ENCODE measurements at places on chromosomes 3 and 15.

DNA sequence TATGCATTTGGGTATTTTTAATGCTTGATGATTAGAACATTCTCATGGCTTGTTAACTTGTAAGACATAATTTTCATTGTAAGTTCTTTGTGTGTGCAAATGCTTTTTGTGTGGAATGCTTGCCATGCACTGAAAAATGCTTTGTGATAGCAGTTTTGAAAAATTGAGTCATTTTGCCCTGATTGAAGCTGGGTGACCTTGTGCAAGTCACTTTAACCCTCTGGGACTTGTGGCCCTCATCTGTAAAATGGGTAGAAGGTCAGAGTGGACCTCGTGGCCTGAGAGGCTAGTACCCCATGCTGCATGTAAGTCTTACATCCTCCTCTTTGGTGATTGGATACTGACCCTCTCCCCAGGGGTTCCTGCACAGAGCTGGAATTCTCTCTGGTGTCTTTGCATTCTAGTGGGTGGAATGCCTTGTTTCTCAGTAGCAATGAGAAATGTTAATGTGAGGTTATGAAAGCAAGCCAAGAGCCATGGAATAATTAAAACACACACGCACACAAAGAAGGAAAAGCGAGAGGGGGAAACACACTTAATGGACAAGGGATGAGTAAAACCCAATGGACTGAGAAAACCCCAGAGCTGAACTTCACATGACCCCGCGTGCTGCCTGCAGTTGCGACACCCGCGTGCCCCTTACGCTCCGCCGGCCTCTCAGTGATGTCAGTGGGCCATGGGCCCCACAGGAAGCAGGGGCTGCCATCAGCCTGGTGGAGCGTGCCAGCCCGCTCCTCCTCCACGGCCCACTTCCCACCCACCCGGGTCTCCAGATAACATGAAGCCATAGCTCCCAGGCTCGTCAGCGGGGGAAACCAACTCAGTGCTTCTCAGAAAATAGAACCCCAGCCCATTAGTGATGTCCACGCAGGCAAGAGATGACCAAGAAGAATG is 44.0 kb downstream of the SMAD3 start:
- DNase-seq = no peak

DNA sequence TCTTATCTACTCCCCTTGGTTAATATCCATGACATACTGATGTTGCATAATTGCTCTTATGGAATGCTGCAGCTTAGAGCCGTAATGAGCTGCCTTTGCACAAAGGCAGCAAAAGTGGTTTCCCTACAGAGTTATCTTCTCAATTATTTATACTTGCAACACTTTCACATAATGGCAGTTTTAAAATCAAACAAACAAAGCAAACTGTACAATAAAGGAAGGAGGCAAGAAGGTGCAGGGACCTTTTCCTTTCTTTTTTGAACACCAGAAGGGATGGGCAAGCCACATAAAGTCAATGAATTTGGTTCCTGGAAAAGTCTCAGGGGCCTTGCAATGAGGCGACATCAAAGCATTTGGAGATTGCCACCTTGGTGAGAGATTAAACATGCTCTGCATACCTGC is 188.0 kb downstream of the MEIS2 start:
- DNase-seq = no peak

DNA sequence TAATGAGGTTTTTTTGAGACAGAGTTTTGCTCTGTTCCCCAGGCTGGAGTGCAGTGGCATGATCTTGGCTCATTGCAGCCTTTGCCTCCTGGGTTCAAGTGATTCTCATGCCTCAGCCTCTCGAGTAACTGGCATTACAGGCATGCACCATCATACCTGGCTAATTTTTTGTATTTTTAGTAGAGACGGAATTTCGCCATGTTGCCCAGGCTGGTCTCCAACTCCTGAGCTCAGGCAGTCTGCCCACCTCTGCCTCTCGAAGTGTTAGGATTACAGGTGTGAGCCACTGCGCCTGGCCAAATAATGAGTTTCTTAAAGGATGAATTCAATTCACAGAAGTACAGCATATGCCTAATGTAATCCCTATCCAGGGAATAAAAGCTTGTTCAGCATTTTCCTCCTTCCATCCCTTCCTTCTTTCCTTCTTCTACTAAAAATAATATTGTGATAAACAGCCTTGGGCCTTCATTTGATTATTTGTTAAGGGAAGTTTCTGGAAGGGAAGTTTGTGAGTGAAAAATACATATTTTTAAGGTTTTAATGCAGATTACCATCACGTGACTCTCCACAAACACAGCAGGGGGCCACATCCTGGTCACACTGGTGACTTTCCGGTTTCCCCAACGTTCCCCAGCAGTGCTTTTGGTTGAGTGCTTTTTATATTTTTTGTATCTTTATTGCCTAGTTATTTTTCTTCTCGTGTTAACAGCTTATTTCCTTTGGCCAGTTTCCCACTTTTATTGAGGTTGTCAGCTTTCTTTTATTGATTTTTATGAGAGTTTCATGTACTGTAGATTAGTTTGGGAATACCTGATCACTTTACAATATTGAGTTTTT is 116.8 kb downstream of the USP13 start:
- DNase-seq = no peak

GRCh38 chr3:87044409-87044808 is 53.5 kb upstream of the VGLL3 start:
- no peak for DNase-seq

DNA sequence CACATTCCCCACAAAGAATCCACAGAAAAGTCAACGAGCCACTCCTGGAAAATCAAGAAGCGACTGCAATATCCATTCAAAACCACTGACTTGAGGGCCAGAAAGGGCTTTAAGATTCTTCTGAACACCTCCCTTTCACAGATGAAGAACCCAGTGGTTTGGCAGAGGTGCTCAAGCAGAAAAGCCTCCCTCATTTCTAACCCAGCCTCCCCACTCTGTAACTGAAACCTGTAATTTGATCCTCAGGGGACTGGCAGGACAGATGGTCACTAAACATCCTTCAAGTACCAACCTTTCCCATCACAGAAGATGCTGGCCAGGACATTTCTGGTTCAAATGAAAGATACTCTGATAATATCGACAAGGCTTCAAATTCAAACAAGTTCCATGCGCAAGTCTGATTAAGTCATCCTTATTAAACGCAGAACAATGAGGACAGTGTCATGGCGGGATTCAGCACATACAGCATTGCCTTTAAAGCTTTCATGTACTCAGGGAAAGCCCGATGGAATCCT is 5.5 kb downstream of the SEMA5B start:
- no peak for DNase-seq

DNA sequence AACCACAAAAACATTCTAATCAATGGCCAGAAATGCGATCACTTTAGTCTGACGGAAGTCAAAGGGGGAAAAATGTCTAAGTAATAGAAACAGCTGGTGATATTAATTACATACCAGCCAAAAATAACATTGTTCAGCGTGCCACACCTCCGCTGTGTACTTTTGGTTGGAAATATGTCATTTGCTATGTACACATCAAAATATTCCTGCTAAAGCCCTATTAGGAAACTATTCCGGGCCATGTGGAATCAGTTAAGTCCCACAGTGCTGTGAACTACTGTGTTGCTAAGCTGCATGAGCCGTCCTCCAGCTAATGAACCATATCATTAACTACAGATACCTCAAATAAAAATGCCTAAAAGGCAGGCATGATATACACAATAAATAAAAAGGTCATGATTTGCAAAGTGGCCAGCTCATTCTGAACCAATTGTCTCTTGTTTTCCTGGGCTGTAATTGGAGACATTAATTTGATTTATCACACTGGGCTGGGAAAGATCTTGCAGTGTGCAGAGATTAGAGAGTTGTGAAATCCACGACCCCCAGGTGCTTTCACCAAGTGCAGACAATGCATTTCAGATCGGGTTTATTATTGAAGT is 200.5 kb upstream of the LRTM1 start:
- no peak for DNase-seq

- no peak for DNase-seq
Observed at GRCh38 chr15:44712346-44713005, 1.2 kb downstream of the B2M start.

DNA sequence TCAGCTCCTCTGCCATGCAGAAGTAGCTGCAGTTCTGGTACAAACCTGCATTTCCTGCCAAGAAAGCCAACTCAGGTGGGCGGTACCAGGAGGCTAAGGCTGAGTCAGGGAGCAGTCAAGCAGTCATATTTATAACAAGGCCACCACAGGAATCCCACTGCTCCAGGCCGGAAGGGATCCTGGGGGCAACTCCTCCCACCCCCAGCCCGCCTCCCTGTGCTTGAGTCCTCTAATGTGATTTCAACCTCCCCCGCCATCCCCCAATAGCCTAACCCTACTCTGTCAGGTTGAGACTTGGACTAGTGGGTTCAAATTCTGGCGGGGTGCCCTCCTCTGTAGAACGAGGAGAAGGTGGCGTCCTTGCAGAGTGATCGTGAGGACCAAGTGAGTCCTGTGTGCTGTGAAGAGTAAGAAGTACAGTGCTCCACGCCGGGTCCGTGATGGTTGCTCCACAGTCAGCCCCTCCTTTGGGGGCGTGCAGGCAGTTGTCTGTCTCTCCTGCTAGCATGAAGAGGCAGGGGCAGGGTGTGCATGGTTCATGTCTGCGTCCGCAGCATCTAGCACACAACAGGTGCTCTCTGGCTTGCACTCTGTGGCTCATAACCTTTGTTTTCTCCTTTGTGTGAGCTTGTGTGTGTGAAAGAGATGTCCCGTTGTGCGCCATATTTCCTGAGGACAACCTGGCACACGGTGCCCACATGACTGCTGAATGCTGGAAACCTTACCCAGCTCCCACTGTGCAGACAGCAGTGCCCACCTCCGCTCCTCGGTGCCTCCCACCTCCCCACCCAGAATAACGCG is 78.3 kb downstream of the SMAD6 start:
- no peak for DNase-seq

GRCh38 chr3:42735615-42736014 is 33.0 kb upstream of the HHATL start:
- DNase-seq = no peak

DNA sequence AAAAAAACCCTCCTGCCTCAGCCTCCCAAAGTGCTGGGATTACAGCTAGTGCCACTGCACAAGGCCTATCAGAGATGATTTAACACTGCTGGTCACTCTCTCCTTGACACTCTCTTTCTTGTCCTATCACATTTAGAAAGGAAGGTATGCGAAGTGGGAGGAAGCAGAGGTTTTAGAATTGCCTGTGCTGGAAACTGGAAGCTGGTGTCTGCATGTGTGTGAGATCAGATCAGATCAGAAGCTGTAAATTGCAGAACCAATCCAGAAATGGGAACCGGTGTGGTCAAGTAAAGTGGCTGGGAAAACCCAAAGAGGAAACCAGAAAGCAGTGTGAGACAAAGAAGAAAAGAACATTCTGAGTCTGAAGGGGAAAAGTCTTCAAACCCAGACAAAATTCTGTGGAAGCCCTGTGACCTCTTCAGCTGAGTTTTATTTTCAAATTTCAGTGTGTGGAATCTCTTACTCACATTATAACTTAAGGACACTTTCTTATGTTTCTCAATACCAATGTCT is 2.8 kb downstream of the EFHB start:
- no peak for DNase-seq

- no peak for DNase-seq
Observed at GRCh38 chr3:56157693-56158362, 310.4 kb downstream of the ERC2 start.

DNA sequence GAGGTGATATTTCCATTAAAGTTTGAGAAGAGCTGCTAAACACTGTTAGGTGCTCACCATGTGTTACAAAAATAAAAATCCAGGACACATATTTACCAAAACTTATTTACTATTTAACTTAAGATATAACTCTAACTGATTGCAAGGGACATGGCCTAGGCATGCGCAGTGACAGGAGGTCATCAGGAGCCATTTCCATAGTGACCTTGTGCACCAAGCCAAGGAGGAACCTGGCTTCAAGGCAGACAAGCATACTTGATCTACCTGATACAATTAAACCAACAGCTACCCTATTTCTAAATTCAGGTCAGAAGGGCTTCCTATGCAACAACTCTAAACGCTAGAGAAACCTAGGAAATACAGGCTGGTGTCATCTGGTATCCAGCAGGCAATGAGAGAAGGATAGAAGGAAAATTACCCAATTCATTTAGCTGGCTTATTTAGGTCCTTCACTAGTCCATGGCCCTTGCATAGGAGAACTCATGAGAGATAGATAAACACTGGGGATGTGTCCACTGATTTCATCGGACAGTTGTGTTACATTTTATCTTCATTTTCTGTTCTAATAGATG is 134.4 kb downstream of the FOXB1 start:
- no peak for DNase-seq

DNA sequence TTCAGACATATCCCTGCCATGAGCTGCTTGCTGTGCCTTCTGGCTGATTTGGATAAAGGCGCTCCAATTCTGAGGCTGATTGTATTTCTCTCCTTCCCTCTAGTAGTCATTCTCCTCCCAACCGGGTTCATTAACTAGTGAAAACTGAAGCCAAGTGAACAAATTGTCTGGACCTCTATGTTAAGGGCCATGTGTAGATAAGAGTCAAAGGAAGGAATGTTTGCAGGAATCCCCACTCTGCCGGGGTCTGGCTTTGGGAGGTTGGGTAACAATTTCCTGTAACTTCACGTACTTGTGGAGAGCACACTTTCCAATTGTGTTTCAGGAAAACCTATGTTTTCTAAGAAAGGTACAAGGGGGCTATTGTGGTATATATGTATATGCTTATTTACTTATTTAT is 38.2 kb upstream of the SUCLG2 start:
- no peak for DNase-seq

DNA sequence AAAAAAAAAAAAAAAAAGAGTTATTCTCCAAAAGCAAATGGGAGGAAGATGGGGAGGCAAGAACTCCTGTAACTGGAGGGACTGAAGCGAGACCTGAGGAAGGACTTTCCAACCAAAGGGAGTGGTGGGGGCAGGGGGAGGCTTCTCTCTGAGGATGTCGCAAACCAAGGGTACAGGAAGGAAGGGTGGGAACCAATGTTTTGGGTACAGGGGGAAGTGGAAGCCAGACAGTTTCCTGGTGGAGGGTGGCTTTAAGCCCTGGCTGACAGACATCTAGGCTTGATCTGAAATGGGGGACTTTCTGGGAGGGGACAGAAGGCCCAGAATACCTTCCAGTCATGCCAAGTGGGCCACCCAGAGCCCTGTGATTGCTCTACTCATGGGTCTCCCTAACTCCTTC is 27.0 kb downstream of the VIPR1 start:
- DNase-seq = no peak

DNA sequence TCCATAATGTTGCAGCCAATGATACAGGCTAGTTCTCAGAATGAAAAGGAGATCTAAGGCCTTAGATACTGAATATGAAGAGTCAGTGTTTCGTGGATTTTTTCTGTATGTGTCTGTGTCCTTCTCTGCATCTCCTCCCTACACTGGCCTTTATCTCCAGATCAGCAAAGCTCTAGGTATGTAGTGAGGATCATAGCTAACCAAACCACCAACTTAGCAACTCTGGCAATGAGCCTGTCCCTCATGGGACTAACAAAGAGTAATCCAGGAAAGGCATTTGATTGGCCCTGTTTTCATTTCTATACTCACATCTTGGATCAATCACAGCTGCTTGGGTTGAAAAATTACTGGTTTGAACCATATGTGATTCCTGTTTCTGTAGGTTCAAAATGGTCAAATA is 18.6 kb upstream of the CNTN3 start:
- no peak for DNase-seq

GRCh38 chr15:69412274-69412673 is 1.9 kb upstream of the KIF23 start:
- no peak for DNase-seq

GRCh38 chr3:65927576-65927975 is 111.1 kb downstream of the MAGI1 start:
- no peak for DNase-seq

GRCh38 chr3:52809662-52810377 is 15.2 kb downstream of the ITIH3 start:
- DNase-seq = no peak

GRCh38 chr3:25782636-25782937 is 656 bp downstream of the NGLY1 start:
- DNase-seq = no peak

- no peak for DNase-seq
Observed at GRCh38 chr3:61448378-61448777, 113.0 kb upstream of the PTPRG start.

All from stimulated activated CD8-positive, alpha-beta memory T cell treated with anti-CD3 and anti-CD28 coated beads, Interleukin-4, amount 100 ng/mL, for 1 hour (primary cell).